T-helper 2 cell (primary cell): ENCODE measurements at places on chromosomes 1 and 21.

- DNase-seq: no peak
These were observed at the start of gene SELENBP1 for GRCh38 chr1:151372058-151372934. TSS of gene SELENBP1 (minus strand) at chr1:151372705. CDS start at chr1:151372641, 64 bp downstream.

- DNase-seq: no peak
These were observed 7.2 kb downstream of the OBSCN start for GRCh38 chr1:228214921-228215662.

DNA sequence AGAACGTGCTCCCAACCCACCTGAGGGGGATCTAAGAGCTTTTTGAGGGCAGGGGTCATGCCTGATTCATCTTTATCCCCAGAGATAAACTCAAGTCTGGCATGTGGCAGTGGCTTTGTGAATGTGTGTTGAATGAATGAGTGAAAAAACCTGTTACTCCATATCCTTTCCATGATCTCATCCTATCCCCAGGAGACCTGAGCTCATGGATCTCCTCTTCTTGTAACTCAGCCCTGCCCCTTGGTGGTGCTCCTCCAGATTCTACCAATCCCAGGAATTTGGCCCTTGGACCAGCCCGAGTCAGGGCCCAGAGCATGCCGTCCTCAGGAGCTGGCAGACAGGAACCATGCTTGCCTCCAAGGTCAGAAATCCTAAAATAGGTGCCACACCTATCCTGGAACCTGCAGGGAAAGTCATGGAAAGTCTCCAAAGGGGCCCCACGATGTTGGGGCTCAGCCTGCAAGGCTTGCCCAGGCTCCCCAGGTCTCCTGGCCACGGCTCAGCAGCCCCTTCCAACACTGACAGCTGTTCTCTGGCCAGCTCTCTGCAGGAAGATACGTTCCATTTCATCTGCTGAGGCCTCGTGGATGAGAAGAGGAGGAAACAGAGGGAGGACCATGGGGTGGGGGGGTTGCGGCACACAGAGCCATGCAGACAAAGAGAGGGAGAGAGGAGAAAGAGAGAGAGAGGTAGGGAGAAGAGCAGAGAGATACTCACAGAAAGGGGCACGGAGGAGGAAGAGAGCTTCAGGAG, 214.6 kb downstream of the TRABD2B start:
- no peak for DNase-seq

DNA sequence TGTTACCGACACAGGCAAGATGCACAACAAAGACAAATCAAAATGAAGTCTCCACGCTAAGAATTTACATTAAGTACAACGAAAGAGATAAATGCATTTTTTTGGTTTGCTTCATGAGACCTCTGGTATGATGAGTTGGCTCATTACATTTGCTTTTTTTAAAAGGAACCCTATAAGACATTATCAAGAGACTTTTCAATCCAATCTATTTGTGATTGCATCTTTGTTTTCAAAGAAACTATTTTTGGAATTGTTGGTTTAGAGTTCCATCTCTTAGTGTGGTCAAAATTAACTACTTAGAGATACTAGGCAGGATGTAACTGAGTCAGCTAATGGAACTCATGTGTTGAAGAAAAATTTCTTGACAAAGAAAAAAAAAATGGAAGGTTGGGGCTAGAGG, 200.1 kb downstream of the ZC3H11B start:
- no peak for DNase-seq

- DNase-seq: no peak
These were observed 313.3 kb upstream of the VAMP3 start for GRCh38 chr1:7457811-7458210.

GRCh38 chr1:227543283-227544066, 19.9 kb upstream of the ZNF678 start:
- DNase-seq: no peak

DNA sequence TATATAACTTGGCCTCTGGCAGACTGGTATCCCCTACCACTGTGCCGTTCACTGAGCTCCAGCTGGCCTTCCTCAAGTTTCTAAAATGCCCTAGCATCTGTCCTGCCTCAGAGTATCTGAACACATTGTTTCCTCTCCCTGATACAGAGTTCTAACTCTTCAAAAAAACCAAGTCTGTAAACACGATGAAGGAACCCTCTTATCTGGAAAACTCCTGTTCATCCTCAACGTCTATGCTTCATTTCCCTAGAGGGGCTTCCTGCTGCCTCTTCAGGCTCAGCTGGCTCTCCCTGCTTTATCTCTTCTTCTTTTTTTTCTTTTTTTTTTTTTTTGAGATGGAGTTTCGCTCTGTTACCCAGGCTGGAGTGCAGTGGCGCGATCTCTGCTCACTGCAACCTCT, 5.6 kb downstream of the BSDC1 start:
- no peak for DNase-seq

- no peak for DNase-seq
These were observed 6.1 kb downstream of the FABP3 start for GRCh38 chr1:31366796-31367195.
